Posterior vena cava (tissue), 2 donors: ENCODE measurements at places on chromosomes 13 and 19. TPM values are rescaled to one million over a fixed set of nuclear protein-coding genes. Genes with fewer than 3 reads are reported as not detected.

Gene ANGPTL8
- total RNA-seq, result not detected

Gene HTR2A
- total RNA-seq, result 27.2 TPM

Gene PTPRH
- total RNA-seq, result 0.81 TPM

GRCh38 chr13:93244141-93244917 lies 17.7 kb downstream of the GPC6 start:
- peak; percentile 79 for DNase-seq

DNA sequence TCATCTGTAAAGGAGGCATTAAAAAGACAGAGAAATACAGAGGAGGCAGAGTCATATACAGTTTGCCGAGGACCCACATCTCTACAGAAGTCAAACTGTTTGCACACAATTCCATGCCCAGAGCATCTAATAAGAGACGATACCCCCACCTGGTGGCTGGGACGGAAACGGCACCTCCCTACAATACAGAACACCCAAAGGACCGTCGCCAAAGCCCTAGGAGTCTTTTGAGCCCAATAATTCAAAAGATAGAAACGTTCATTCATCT lies 703 bp upstream of the PLEKHG2 start:
- peak; percentile 97 for DNase-seq
